ENCODE measurements at places on chromosomes 4 and X.

GRCh38 chr4:2930135-2930757 lies 33.0 kb downstream of the NOP14 start:
- no peak for DNase-seq

DNA sequence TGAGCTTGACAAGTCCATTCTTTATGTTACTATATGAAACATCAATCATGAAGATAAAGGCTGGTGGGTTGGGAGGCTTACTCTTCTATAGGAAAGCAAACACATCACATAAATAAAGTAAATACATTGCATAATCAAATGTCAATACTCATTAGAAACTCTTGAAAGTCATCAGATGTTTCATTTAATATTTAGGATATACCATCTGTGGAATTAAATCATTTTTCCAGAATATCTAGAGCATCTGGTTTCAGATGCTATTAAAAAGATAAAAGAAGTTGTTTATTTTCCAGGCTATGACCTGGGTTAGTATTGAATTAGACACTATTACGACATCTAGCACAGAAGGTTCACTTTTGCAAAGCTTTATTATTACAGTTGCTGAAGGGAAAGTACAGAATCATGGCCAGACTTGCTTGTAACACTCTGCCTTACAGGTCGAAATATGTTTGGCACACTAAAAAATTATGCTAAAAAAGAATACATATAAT lies 72.6 kb downstream of the METTL14 start:
- no peak for DNase-seq

DNA sequence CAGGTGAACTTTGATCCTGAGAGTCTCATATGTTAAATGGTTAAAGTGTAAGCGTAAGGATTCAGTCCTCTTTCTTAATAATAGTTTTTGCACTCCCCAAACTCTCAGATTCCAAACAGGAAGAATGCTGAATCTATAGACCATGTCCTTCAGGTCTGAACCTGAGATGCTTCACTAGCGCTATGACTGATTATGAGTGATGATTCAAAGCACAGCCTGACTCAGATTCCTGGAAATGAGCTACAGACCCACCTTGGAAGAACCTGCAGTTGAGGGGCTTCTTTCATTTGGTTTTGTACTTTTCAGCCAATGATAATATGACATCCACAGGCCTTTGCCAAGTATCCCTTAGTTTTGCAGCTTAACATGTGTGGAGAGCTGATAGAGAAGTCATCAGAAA lies 1.4 kb downstream of the EDNRA start:
- DNase-seq: no peak

- DNase-seq: no peak
Observed at GRCh38 chr4:120801137-120801758, 121.3 kb downstream of the PRDM5 start.

All from stimulated activated CD8-positive, alpha-beta memory T cell treated with anti-CD3 and anti-CD28 coated beads, Interleukin-4, amount 100 ng/mL, for 1 hour (primary cell).